Nucleus accumbens (tissue), 56 donors: ENCODE measurements at places on chromosomes 2 and 18.

DNA sequence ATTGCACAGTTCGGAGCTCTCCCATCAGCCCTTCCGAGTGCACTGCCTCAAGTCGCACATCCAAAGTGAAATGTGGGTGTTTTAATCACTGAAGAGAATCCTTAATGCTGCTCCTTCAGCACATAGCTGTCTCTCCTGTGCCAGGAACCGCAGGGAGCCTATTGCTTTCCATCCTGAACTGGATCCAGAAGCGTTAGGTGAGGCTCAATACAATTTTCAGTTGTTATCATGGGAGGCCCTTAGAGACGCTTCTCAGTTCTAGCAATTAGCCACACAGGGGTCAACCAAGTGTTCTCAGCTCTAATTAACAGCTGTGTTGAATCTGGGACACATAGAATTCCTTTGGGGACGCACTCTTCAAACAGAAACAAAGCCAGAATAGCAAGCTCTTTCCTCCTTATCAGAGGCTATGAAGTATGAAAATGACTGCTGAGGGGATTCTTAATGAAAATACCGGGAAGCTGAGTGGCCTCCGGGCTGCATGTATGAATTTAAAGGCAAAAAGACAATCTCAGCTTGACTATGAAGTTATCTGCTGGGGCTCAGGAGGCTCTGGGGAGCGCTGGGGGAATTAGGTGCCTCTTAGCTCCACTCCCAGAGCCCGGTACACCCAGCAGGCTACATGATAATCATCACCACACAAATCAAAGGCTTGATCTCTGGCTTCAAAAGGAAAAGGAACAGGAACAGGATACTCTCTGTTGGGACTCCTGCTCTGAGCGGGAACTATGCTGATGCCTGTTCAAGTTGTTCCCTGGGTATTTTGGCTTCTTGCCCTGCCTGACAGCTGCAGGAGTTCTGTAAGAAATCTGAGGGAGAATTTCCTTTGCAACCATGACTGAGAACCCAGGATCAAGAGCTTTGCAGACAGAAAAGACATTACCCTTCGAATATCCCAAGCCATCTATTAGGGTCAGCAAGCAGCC lies 55.4 kb upstream of the NCOA1 start:
- DNase-seq: no peak

DNA sequence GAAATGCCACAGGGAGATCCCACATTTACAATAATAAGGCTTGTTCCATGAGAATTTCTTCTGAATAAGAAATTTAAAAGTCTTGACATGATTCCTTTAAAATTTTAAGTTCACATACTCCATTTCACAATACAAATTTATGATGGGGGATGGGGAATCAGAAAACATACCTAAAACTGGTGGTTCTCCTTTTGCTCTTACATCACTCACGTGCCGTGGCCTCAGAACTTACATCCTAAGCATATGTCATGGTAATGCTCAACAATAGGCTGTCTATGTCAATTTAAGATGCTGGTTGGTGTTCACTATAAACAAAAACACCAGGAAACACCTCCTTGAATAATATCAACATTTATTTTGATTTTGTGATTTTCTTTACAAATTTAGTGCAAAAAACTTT lies 12.8 kb downstream of the UPP2 start:
- no peak for DNase-seq

- no peak for DNase-seq
Observed at GRCh38 chr18:47677952-47678351, 252.5 kb downstream of the SMAD2 start.

GRCh38 chr2:178428396-178428806 lies 22.6 kb downstream of the PRKRA start:
- DNase-seq: no peak

- no peak for DNase-seq
Observed at GRCh38 chr18:59633961-59634485, 63.2 kb downstream of the CCBE1 start.

DNA sequence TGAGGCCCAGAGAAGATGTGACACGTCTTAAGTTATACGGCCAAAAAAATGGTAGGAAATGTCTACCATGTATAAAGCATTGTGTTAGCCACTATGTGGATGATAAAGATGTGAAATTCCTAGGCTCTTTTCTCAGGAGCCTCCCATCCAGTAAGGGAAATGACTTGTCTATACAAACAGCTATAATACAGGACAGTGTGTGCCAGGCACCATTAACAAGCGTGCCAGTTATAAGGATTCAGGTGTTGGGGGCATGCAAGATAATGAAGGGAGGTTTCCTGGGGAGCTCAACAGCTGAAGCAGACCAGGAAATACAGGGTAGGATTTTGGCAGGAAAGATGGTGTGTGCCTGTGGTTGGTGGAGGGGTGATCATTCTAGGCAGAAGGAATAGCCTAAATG lies 37.6 kb downstream of the ALPK2 start:
- no peak for DNase-seq

DNA sequence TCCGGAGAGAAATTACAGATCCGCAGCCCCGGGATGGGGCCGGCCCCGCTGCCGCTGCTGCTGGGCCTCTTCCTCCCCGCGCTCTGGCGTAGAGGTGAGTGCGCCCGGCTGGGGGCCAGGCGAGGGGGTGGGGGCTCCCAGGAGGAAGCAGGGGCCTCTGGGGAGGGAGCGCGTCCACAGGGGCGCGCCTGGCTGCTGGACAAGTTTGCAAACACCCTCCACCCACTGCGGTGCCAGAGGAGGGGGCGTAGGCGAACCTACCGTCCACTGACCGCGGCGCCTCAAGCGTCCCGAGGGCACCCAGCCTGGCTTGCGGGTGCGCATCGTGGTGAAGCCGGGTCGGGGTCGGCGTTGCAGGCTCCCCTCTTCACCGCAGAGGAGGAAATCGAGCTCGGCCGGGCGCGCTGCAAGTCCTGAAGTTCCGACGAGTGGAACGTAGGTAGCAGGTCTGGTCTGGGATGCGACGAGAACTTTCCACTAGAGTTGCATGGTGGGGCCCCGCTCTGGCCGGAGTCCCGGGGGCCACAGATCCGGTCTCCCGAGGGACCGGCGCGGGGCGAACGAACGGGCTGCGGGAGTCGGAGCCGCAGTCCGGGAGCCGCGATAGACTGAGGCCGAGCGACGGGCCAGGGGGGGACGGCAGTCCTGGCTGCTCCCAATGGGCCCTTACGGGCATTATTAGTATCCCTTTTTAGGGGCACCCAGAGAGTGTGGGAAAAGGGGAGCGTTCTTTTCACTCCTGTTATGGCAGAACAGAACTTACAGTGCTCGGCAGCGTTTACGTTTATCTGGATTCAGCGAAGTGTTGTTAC lies 502 bp downstream of the MERTK start:
- DNase-seq: no peak

- no peak for DNase-seq
Observed at GRCh38 chr2:84719434-84719833, 161.4 kb downstream of the TRABD2A start.

GRCh38 chr2:24050041-24050979 lies 769 bp downstream of the FKBP1B start:
- DNase-seq: peak; percentile 21

GRCh38 chr2:39264733-39265132 lies 21.0 kb upstream of the CDKL4 start:
- DNase-seq: no peak

- no peak for DNase-seq
Observed at GRCh38 chr2:164538240-164538866, 82.9 kb downstream of the GRB14 start.

GRCh38 chr18:22226801-22227200 lies 57.4 kb downstream of the GATA6 start:
- DNase-seq: no peak

DNA sequence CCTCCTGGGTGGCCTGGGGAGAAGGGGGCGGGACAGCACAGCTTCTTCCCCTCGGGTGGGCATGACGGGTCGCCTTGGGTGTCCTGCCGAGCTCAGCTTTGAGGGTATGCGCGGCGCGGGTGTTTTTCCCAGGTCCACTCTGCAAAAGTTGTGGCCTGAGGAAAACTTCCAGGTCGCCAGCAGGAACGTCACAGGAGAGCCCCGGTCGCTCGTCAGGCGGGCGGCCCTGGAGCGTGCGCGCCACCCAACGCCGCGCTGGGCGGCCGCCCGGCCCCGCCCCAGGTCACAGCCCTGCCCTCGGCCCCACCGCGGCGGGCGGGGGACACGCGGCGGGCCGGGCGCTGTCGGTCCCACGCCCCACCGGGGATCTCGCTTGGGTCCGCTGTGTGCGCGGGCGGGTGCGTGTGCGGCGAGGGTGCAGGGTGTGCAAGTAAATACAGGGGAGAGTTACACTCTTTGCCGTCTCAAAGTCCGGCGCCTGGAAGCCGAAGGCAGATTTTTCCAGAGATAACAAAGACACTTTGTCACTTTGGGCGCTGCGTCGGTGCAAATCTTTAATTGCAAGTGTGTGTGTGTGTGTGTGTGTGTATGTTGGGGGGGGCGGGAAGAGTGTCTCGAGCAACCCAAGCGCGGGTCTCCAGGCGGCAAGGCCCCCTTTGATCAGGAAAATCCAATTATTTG lies 616 bp upstream of the SP5 start:
- DNase-seq: peak; percentile 53

- DNase-seq: no peak
Observed at GRCh38 chr2:43136876-43137275, 89.5 kb downstream of the ZFP36L2 start.

- no peak for DNase-seq
Observed at GRCh38 chr2:120344214-120344975, 1.5 kb upstream of the INHBB start.
